OCI-M1 (cell line): ENCODE measurements at places on chromosomes 4 and X.

DNA sequence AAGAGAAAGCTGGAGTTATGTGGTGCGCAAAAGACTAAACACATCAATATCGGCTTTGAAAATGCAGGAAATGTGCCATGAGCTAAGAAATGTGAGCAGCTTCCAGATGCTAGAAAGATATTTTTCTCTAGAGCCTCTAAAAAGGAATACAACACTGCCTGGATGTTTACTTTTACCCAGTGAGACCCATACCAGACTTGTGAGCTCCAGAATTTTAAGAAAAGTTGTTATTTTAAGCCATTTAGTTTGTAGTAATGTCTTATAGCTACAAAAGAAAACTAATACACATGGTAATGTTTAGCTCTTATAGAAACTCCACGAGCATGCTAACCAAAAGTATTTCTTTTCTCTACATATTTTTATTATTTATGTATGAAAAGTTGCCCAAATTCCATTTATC, 1389.4 kb downstream of the C4orf33 start:
- DNase-seq: no peak

DNA sequence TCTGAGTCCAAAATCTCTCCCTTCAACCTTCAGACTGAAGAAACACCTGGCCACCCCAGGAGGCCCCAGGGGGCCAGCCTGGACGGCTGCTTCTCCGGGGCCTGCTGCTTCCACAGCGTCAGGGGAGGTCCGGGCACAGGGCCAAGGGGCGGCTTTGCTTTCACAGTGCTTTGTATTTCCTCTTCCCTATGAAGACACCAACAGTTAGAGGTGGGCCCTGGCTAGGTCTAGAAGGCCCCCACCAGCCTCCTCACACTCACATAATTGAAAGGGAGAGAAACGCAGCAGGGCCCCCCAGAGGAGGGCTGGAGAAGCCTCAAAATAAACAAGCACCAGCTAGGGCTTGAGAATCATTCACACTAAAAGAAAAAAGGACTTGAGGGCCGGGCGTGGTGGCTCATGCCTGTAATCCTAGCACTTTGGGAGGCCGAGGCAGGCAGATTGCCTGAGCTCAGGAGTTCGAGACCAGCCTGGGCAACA, 17.8 kb downstream of the SCD5 start:
- DNase-seq: peak; percentile 54

- peak; percentile 74 for DNase-seq
Measured at GRCh38 chr4:152408514-152409327, 127.2 kb downstream of the FBXW7 start.

- no peak for DNase-seq
Measured at GRCh38 chr4:142467088-142467487, 379.0 kb downstream of the INPP4B start.

DNA sequence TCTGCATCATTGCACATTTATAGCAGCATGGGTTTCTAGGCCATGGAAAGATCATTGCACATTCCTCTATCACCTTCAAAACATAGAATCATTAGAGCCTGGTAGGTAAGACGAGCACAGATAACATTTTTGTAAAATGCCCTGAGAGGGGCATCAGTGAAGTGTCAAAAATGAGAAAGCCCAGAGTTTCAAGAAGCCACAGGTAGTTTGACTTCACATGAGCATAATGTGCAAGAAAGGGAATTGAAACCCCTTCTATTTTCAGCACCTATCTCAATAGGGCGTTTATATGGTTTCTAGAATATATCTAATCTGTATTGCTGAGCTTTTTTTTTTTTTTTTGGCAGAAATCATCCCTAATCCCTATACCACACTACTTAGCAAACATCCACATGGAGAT, 2441.7 kb downstream of the ARAP2 start:
- DNase-seq: no peak

DNA sequence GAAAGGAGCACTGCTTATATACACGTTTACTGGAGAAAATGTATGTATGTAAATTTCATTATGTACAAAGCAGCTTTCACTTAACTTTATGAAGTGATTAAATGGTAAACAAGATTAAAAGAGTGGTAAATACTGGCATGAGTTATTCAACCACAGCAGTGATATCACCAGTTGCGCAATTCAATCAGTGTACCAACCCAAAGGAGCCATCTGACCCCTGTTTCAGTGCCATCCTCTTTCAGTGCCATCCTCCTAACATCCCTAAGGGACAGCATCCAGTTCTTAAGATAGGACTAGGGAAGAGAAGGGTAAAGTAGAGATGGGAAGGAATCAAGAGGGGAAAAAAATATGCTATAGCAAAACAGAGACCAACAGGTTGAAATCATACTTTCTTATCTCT, 16.2 kb downstream of the HPF1 start:
- no peak for DNase-seq

DNA sequence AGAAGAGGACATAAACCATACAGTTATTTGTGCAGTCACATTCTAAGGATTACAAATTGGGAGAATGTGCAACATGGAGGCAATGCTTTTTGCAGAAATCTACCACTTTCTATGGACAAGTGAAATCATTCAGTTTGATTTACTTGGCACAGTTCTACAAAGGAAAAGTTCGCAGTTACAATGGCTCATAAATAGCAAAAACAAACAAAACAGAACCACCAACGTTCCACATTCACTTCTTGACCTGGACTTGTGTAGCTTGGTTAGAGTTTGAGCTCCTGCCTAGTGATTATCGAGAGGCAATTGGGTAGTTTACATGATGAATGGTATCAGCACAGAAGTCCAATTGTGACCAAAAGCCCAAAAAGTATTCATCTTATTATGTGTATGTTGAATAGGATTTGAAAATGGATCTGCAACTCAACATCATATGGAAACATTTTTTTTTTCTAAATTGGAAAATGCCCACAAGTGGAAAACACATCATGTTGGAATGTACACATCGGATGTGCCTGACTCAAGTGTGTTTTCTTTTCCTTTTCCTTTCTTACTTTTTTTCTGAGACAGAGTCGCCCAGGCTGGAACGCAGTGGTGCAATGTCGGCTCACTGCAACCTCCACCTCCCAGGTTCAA, 123.8 kb downstream of the LUZP4 start:
- DNase-seq: no peak

- DNase-seq: no peak
Measured at GRCh38 chr4:140689623-140690022, 66.6 kb downstream of the TBC1D9 start.

DNA sequence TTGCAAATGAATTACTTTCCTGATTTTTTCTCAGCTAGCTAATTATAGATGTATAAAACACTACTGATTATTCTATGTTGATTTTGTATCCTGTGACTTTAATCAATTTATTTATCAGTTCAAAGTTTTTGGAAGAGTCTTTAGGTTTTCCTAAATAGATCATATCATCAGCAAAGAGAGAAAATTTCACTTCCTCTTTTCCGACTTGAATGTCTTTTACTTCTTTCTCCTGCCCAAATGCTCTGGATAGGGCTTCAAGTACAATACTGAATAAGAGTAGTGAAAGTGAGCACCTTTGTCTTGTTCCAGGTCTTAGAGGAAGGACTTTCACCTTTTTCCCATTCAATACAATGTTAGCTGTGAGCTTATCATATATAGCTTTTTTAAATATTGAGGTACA, 417.9 kb downstream of the PDGFC start:
- DNase-seq: peak; percentile 67

DNA sequence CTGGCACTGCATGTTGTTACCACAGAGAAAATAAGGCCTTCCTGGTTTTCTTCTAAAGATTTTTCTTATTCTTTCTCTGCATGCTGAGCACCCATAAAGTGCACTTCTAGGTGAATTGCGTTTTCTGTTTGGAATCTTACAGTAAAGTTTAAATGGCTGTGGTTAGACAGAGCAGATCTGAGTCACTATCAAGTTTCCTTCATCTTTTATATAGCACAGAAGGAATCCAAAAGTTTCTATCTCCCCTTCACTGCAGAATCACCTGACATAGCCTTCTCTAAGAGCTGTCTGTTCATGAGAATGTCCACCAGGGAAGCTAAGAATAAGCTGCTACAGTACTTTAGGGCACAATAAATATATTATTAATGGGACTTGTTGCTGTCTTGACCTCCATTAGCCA, 455.5 kb upstream of the FAM241A start:
- peak; percentile 39 for DNase-seq

- no peak for DNase-seq
Measured at GRCh38 chrX:30219372-30219771, 4.0 kb downstream of the MAGEB2 start.

DNA sequence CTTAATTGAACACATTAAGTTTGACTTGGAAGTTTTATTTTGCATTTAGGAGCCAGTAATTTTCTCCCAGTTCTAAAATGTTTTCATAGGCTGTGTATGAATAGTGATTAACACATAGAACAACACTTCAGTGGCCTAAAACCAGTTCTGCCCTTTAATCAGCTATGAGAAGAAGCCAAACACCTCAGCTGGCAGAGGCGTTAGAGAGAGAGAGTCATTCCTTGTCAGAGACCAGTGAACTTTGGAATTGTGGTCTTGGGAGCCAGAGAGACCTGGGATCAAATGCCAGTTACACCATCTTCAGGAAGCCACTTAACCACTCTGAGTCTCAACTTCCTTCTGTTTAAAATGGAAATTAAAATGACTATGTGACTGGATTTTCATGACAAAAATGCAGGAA, 39.3 kb upstream of the PRPS2 start:
- DNase-seq: no peak

- peak; percentile 29 for DNase-seq
Measured at GRCh38 chr4:185317880-185318279, 77.8 kb downstream of the LRP2BP start.

GRCh38 chrX:16868920-16869319, 1.2 kb downstream of the RBBP7 start:
- DNase-seq: no peak

DNA sequence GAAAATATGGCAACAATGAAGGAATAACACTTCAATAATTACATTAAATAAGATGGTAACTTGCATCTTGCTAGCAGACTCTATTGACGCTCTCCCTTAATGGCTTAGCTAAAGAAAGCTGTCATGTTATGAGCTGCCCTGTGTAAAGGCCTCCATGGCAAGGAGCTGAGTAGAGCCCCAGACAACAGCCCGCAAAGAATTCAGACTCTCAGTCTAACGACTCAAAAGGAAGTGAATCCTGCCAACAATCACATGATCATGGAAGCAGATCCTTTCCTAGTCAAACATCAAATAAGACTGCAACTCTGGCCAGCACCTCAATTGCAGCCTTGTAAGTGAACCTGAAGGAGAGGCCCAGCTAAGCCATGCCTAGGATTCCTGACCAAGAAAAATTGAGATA, 157.6 kb downstream of the MAB21L2 start:
- DNase-seq: no peak

GRCh38 chrX:66000628-66001272, 39.1 kb downstream of the VSIG4 start:
- peak; percentile 72 for DNase-seq

- DNase-seq: no peak
Measured at GRCh38 chr4:36214735-36215485, 29.4 kb downstream of the ARAP2 start.

GRCh38 chr4:154610582-154610981, 1.9 kb downstream of the FGG start:
- peak; percentile 68 for DNase-seq

GRCh38 chr4:152682143-152682941, 2.5 kb upstream of the TMEM154 start:
- no peak for DNase-seq

DNA sequence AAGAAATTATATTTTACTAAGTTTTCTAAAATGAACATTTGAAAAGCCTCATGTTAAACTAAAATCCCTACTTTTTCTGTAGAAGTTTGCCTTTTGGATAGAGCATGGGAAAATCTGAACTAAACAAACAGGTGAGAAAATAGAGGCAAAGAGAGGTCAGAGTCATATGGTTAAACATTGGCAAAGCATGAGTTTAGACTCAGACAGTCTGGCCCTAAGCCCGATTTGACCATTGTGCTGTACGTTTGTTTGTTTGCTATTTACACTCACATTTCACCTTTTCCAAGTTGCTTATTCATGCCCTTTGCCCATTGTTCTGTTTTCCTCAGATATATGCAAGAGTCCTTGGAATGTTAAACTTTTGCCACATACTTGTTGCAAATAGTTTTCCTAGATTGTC, 85.4 kb downstream of the TIGD2 start:
- peak; percentile 49 for DNase-seq

GRCh38 chr4:176902710-176903323, 110.1 kb upstream of the VEGFC start:
- DNase-seq: peak; percentile 73

DNA sequence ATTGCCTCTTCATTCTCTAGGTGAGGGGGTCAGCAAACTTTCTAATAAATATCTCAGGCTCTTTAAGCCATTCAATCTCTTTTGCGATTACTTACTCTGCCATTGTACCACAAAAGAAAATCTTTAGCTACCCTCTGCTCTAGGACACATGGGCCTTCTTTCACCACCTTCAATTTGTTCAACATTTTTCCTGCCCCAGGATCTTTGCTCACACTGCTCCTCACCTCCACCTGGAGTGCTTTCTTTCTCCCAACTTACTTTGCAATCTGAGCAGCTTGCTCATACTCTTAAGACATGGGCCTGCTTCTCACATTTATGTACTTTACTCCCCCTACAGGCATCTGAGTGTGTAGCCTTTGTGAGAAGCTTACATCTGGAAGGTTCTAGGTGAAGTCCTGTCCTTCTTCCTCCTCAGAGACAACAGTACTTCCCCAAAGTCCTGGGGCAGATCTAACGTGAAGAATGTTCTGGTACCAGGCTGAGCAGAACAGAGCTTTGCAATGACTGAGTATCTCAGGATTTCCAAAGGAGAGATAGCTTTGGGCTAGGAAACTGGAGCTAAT, 55.0 kb upstream of the PRDM5 start:
- peak; percentile 63 for DNase-seq

GRCh38 chr4:159390648-159391047, 287.8 kb downstream of the RAPGEF2 start:
- no peak for DNase-seq

DNA sequence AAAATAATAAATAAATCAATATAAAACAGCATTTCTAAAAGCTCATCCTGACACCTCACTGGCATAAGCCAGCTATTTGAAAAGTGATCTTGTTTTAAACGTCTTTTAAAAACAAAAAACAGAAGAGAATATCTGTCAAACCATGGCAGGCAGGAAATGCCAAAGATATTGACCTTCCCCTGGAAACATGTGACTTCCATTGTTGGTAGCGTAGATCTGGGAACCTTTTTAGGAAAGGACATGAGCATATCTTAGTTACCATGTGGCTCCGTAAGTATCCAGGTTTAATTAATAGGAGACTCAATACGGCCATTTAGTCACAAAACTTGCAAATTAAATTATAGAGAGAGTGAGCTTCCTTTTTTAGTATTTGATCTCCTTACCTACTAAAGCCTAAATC, 83.0 kb upstream of the KLHL4 start:
- DNase-seq: no peak

DNA sequence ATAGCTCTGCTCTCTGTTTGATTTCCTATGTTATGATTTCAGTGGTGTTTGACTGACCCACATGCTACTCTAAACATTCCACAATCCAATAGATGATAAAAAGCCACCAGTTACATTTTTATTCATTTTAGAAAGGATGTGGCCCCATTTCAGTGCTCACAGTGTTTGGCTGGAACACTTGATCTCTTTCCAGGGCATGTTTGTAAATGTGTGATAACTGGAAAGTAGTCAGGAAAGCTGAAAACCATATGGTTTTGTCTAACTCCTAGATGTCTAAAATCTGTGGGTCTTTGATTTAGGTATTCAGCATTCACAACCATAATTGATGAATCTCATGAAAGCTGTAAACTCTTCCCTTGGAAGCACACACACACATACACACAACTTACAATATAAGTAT, 904.9 kb upstream of the AGA start:
- DNase-seq: no peak

GRCh38 chrX:74262452-74263209, 41.3 kb upstream of the ZCCHC13 start:
- no peak for DNase-seq
